HS-27A (cell line): ENCODE measurements at places on chromosomes 7 and 10.

- DNase-seq, result no peak
Measured at GRCh38 chr7:87219545-87220025, at the start of gene TMEM243. TSS of gene TMEM243 (minus strand) at chr7:87219732. CDS start at chr7:87219503, 229 bp downstream.

GRCh38 chr10:86988520-86988919, 20.2 kb downstream of the ADIRF start:
- DNase-seq, result no peak

DNA sequence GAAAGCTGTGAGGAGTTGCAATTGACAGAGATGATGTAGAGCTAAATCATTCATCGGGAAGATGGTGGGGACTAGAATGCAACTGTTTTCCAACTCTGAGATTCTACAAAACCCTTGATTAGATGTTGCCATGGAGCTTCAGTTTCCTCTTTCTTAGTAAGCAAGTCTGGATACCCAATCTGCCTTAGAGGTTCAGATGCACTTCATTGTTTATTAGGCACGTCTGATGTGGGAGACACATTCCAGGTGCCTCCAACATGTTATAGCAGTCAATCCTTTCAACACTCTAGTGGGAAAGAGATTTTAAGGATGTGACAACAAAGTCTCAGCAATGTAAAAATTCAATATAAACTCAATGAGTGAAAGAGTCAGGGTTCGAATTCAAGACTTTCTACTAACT, 291.3 kb upstream of the PHYHIPL start:
- DNase-seq, result no peak

DNA sequence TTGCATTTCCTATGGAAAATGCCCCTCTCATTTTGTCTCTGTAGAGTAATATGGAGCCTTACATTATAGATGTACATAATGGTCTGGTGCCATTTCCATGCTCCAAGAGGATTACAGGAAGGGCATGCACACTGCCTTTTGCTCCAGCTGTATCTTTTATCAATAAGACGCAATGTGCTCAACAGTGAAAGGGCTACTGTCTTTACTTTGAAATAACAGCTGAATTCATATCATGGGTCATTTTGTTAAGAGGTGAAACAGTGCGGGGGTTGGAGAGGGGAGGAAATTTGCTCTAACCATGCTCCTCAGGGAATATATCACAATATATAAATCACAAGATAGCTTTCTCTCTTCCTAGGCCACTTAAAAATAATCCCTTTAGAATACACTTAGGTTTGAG, 77.7 kb downstream of the ICA1 start:
- DNase-seq, result no peak

DNA sequence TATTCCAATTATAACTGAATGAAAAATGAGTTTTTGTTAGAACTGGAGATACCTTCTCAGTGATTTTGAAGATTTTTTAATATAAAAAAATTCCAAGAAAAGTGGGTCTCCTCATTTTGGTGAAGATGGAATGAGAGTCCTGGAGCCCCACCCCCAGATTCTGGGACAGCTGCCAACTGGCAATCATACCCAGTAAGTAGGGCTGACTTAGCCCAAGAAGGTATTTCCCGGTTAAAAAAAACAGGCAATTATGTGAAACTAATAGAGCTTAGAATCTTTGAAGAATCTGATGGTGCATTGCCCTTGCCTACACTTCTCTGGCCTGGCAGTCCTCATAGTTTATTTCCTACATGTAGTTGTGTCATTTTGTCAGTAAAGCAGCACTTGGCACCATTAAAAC, 52.8 kb upstream of the VWDE start:
- DNase-seq, result no peak

- no peak for DNase-seq
Measured at GRCh38 chr10:67925449-67926005, 41.1 kb downstream of the SIRT1 start.

GRCh38 chr10:34590793-34591192, 224.3 kb downstream of the PARD3 start:
- no peak for DNase-seq

DNA sequence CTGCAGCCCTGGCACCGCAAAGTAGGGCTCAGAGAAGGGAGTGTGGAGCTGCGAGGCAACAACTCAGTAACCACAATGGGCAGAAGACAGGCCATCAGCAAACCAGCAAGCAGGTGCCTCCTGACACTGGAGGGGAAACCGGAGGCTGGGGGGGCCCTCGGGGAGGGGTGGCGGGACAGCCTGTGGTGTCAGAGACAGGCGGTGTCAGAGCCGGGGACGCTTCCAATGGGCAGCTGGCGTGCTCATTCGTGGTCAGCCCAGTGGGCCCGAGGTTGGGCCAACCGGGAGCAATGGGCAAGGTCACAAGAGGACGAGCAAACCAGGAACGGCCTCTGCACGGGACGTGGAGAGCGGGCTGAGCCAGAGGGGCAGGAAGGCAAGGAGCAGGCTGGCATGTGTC, 158.1 kb downstream of the MAD1L1 start:
- DNase-seq, result no peak

DNA sequence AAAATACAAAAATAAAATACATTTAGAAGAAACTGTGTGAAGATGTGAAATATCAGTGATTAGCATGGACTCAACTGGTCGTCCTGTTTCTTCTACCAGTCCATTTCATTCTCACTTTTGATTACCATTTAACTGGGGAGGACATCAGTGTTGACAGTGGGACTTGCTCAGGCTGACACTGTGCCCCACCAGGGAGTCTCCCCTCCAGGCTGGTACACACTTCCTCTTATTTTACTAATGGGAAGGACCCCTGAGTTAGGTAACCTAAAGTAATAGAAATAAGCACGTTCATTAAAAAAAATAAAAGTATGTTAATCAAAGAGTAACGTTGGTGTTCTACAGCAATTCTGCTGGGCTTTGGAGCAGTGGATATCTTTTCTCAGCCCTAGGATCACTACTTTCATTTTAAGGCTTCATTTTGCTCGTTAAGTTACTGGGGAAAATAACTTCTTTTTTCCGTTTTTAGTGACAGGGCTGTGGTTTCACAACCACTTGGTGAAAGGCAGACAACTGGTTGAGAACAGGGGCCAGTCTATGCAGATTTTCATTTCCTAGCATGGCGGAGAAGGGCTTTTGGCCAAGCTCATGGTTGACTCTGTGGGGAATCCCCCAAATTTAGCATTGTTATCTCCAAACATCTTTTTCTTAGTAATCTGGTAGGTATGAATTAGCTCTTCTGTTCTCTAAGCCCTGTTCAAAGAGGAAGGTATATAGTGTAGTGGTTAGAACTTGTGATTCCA, 2.1 kb downstream of the SNX10 start:
- DNase-seq, result no peak

DNA sequence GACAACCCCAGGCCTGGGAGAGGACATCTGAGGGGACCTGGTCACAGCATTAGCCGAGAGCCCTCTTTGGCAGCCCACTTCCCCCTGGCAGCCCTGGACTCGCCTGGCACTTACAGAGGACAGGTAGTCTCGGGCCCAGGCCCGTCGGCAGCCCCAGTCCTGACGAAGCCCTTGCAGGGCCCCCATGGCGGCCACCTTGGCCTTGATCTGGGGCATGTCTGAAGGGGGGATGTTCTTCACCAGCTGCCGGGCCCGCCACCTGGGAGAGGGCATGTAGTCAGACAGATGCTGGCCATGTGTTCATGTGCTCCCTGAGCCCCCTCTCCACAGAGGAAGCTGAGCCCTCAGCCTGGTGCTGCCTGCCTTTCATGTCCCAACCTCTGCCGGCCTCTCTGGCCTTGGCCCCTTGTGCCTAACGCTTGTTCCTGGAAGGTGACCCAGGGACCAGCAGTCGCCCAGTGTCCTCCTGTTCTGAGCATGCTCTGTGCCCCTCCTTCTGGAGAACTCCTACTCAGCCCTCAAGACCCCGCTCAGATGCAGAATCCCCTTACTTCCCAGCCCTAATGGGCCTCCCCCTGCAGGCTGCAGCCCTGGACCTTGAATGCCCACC, 13.9 kb downstream of the MYO1G start:
- DNase-seq, result no peak

DNA sequence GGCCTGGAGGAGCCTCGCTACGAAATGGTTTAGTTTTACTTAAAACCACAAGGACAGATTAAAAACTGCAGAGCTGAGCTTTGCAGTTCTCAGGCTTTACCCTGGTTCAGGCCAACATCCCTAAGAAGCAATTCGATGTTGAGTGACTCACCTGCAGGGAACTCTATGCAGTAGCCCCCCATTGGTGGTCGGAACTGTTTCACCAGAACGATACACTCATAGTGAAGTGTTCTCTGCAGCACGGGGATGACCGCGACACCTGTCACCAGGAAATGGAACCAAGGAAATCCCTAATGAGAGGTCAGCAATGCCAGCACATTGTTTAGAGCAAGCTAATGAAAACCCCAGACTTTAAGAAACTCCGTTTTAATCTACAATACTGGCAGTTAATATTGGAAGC, 18.0 kb downstream of the NUDT5 start:
- no peak for DNase-seq

- no peak for DNase-seq
Measured at GRCh38 chr7:140539461-140539860, 60.2 kb upstream of the MKRN1 start.

- DNase-seq, result no peak
Measured at GRCh38 chr10:102775201-102775934, 31.6 kb downstream of the WBP1L start.

- no peak for DNase-seq
Measured at GRCh38 chr7:28773423-28774145, 184.5 kb downstream of the TRIL start.

DNA sequence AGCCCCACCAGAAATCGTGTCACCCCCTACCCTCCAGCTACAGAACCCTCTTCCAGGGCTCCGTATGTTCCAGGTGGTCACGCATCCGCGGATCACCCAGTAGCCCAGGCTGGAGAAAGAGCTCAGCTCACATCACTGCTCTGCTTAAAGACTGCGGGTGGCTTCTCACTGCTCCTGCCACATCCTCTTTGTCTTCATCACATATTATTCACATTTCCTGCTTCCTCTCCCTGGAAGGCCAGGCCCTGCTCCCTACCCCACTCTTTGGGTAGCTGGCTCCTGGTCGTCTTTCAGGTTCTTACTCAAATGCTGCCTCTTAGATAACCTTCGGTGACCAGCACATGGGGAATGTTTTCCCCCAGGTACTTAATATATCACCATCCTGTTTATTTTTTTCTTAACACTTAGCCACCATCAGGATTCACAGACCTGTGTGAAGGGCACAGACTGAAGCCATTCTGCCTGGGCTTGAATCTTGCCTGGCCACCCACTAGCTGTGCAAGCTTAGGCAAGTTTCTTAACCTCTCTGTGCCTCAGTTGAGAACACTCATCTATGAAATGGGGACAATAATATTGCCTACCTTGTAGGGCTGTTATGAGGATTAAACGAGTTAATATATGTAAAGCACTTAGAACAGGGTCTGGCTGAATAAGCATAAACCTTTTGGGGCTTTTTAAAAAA, 307.8 kb downstream of the PRPF18 start:
- DNase-seq, result no peak

DNA sequence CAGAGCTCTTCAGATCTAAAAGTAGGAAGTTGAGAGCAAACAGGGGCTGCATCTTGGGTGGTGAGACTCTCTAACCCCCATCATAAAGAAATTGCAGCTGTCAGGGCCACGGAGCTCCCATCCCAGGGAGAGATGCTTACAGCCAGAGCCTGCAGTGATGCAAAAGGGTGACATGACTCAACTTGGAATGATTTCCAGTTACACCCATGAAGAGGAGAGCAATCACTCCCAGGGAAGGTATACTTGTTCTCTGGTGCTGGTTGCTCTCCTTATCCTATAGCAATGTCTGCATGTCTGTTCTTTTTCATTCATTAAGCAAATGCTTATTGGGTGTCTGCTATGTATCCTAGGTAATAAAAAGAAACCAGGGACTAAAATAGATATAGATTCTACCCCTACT, 228.0 kb downstream of the RAB11FIP2 start:
- DNase-seq, result no peak

DNA sequence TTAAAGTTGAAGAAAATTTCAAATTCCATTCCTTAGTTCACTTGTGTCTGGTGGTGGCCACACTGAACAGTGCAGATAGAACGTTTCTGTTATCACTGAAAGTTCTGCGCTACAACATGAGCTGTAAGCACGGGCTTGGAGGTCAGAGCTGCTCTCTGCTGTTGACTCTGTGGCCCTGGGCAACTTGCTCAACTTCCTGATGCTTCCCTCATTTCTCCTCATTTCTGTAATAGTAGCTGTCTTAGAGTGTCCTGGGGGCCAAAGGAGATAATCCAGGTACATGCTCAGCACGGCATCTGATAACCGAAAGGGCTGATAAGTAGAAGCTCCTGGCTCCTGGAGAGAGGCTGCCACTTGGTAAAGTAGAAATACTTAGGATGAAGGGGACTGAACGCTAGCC, 92.3 kb upstream of the DUSP5 start:
- no peak for DNase-seq

DNA sequence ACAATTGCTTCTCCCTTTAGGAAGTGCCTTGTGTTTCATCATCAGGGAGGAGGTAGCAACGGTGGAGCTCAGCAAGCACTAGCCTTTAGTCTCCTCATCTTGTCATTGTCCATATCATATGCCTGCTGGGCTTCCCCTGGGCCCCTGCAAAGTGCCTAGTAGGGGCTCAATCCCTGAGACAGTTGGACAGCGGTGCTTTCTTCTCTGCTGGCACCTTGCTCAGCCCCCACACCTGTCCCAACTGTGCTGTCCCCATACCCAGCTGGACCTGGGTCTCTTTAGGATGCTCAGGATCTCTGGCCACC, 5.5 kb downstream of the SMARCD3 start:
- no peak for DNase-seq

DNA sequence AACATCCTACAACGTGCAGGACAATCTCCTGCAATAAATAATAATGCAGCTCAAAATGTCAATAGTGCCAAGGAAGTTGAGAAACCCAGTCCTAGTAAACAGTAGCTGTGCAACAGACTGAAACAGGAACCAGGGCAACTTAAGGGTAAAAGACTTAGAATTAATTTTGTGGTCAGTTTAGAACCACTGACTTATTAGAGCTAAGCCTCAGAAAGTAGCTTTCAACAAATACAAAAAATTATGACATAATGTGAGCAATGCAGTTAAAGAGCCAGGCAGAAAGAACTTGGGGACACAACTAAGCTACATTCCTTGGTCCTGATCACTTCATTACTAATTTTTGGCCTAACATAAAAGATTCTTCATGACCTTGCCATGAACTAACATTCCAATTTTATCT, 195.4 kb downstream of the MACC1 start:
- DNase-seq, result no peak

DNA sequence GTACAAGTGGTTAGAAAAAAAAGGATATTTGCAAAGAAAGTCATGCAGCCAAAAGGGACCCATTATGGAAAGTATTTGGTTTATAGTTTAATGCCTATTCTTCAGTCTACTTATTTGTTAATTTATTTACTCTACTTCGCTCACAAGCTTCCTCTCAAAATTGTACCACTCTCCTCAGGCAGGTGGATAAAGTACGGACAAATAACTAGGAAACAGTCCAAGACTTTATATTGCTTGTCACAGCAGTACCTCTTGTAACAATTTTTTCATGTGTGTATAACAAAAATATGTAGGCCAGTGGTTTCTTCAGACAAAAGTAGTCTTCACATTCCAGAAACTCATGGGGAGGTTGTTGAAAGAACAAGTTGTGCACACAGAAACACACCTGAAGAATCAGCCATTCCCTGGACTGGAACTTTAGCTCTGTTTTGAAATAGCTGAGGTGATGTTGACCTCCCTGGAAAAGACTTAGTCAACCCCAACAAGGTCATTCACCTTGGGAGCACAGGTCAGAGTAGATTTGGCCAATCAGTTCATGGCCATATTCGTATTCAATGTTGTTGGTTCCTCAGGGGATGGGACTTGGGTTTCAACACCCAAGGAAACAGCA, 73.4 kb downstream of the TES start:
- no peak for DNase-seq

- no peak for DNase-seq
Measured at GRCh38 chr10:119391440-119392251, 150.9 kb downstream of the RGS10 start.

GRCh38 chr7:80493121-80493849, 18.6 kb downstream of the GNAT3 start:
- DNase-seq, result no peak
